ENCODE measurements at places on chromosomes 3 and 15.
A peak's percentile ranks its signal among the peaks of the same experiment; 100 is the strongest.

DNA sequence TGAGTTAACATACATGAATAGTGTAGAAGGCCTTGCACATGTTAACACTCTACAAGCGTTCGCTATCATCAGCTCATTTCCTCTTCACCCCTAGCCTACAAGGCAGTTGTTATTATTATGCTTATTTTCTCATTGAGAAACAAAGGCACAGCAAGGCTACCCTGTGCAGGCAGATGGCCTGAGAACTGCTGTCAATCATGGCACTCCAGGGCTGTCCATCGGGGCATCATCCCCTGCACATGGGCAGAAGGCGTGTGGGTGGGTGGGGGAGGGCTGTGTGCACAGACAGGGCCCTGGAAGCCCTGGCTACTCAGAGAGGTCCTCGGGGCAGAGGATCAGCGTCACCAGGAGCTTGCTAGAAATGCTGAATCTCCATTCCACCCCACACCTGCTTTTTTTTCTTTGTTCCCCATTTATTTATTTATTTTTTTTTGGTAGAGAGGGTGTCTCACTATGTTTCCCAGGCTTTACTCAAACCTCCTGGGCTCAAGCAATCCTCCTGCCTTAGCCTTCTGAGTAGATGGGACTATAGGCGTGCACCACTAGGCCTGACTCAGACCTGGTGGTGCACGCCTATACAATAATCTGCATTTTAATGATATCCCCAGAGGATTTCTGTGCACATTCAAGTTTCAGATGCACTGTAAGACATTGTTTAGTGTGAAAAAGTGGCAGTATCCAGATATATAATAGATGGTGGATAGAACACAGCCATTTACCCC, 9.6 kb upstream of the ZXDC start:
- no peak for DNase-seq

GRCh38 chr15:93358166-93359059, 269.4 kb upstream of the RGMA start:
- DNase-seq = no peak

- no peak for DNase-seq
Observed at GRCh38 chr15:74460298-74460697, 662 bp downstream of the UBL7 start.

DNA sequence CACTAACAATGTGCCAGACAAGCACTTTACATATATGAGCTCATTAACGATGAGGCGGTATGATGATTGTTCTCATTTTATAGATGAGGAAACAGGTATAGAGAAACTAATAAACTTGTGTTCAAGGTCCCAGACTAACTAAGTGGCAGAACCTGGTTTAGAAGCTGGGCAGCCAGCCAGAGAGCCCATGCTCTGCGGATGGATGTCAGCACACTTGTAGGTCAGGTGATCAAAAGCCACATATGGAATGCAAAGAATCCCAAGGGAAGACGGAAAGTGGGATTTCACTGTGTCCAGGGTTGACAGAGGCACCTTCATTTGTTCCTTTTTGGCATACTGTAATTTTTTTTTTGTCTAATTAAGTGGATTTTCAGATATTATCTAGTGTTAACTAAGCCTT, 103.7 kb downstream of the EFL1 start:
- no peak for DNase-seq

GRCh38 chr3:113948015-113948917, 453 bp downstream of the ZDHHC23 start:
- peak; percentile 11 for DNase-seq

DNA sequence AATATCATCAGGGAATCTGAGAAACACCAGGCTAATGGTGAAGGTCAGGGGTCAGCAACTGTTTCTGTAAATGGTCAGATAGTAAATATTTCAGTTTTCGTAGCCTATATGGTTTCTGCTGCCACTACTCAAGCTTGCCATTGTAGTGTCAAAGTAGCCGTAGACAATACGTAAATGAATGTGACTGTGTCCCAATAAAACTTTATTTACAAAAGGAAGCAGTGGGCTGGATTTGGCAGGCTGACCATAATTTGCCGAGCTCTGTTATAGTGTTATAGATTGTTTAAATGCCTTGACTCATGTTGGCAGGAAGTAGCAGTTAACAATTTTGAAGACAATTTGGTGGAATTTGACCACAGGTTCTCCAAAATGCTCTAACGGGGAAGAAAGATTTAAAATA, 548.2 kb downstream of the FOXP1 start:
- DNase-seq = no peak

DNA sequence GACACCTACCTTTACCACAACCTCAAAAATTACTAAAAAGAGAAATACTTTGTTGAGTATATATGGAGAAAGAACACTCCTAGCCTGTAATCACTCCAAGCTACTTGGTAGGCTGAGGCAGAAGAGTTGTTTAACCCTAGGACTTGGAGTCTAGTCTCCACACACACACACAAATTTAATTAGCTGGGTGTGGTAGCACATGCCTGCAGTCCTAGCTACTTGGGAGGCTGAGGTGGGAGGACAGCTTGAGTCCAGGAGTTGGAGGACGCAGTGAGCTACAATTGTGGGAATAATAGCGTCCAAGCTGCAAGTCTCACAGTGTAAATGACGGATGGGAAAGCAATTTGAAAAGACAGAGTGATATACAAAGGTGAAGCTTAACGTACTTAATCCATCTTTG, 50.5 kb downstream of the LDHAL6B start:
- DNase-seq = no peak

DNA sequence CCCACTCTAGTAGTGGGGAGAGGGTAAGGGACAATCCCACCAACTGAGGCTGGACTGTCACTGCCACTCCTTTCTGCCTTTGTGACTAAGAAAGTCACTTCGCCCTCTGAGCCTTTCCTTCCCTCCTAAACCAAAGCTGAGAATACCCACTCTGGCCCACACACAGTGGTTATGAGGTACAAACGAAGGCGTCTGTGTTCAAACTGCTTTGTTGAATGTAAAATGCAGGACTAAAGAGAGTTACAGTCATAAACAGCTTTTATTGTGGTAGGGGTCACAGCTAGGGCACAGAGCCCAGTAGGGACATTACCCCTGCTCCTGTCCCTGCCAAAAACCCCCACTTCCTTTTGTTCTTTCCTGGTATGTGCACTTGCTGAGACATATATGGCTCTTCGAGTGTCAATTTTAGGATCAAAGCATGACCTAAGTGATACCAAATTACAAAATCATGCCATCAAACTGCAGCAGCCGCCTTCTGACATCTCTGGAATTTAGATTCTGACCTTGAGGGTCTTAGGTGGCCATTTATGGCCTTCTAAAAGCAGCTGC, 45.1 kb downstream of the CTDSPL start:
- DNase-seq = no peak
